ENCODE measurements at places on chromosomes 2 and 18. TPM values are rescaled to one million over a fixed set of nuclear protein-coding genes. Genes with fewer than 3 reads are reported as not detected.
A peak's percentile ranks its signal among the peaks of the same experiment; 100 is the strongest.

- no peak overlapping the region for H3K27ac ChIP-seq
- H3K27me3 ChIP-seq: no peaks in the 10 kb centered on the region
- no peak for DNase-seq
- no peaks in the 10 kb centered on the region for H3K4me1 ChIP-seq
- H3K36me3 ChIP-seq: no peaks in the 10 kb centered on the region
- no peak overlapping the region for H3K4me3 ChIP-seq
Observed at GRCh38 chr2:189829102-189829833, 45.0 kb downstream of the PMS1 start.

- peaks cover 15% of the 10 kb centered on the region for H3K4me1 ChIP-seq
- H3K27me3 ChIP-seq: peaks cover 1% of the 10 kb centered on the region
- no peak for DNase-seq
- no peak overlapping the region for H3K4me3 ChIP-seq
- H3K27ac ChIP-seq: no peak overlapping the region
- no peaks in the 10 kb centered on the region for H3K36me3 ChIP-seq
Observed at GRCh38 chr18:10060841-10061240, 147.0 kb downstream of the VAPA start.

GRCh38 chr18:31508781-31509180 is 10.8 kb downstream of the DSG2 start:
- DNase-seq: no peak
- no peak overlapping the region for H3K4me3 ChIP-seq
- H3K4me1 ChIP-seq: no peaks in the 10 kb centered on the region
- H3K27me3 ChIP-seq: no peaks in the 10 kb centered on the region

DNA sequence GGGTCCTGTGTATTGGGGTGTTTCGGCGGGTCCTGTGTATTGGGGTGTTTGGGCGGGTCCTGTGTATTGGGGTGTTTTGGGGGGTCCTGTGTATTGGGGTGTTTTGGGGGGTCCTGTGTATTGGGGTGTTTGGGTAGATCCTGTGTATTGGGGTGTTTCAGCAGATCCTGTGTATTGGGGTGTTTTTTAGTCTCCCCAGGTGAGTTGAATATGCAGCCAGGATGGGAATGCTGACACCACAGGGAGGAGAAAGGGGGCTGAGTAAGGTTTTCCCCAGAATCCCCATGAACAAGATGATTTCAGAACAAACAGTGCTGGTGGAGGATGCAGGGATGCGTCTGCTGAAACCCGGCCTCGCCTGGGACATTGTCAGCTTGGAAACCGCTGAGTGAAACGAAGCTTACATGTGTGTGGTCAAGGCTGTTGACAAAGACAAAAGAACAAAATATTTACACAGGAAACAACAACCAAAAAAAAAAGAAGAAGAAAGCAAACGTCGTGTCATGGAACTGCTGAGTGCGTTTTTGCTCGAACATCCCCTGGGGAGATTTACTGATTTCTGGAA is 88.5 kb upstream of the ODC1 start:
- DNase-seq: no peak
- H3K4me3 ChIP-seq: no peak overlapping the region
- H3K36me3 ChIP-seq: no peaks in the 10 kb centered on the region
- H3K27ac ChIP-seq: no peak overlapping the region
- H3K27me3 ChIP-seq: peaks cover 2% of the 10 kb centered on the region

DNA sequence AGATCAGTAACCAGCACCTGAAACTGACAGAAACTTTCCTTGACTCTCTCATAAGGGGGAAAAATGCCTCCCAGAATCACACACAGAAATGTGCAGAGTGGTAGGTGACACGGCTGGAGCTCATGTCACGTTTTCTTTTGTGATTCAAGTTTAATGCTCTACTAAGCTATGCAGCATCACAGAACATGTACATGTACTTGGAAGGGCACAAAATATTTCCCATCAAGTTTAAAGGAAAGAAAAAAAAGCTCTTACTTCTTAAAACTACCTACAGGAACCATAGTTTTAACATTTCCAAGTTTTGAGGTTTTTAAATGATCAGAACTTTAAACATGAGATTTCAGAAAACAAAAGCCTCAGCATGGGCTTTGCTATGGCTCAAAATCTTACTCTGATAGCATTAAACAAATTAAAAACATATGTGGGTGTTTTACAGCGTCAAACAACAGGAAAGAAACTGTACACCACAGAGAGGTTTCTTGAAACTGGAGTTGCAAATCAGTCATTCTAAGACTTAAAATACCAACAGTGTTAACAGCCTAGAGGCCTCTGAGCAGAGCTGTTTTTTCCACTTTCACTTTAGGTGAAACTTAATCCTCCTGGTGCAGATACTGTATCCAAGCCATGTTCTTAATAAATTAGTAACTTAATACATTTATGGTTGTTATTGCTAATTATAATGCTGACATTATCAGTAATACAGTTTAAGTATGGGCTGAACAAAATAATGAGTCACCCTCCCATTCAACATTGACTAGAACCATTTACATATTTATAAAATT is 30.1 kb downstream of the MBP start:
- H3K4me3 ChIP-seq: peak overlapping the region; percentile 84
- peak overlapping the region; percentile 96 for H3K27ac ChIP-seq
- peaks cover 53% of the 10 kb centered on the region for H3K4me1 ChIP-seq
- H3K36me3 ChIP-seq: peaks cover 7% of the 10 kb centered on the region
- no peak for DNase-seq

TGOLN2 gene
- polyA plus RNA-seq: 65.1 TPM

DNA sequence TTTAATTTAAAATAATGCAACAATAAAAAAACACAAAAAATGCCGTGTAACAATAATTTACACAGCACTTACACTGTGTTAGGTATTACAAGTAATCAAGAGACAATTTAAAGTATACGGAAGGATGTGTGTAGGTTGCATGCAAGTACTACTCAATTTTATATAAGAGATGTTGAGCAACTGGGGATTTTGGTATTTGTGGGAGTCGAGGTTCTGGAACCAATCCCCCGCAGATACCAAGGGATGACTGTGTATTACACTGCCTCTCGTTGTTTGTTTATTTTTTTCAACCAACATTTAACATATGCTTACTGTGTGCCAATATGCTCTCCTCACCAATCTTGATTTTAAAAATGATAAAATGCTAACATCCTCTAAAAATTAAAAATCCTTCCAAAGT is 24.8 kb downstream of the MAP3K2 start:
- no peak overlapping the region for H3K27ac ChIP-seq
- H3K27me3 ChIP-seq: no peaks in the 10 kb centered on the region
- DNase-seq: no peak
- H3K4me3 ChIP-seq: no peak overlapping the region

- no peak overlapping the region for H3K4me3 ChIP-seq
- no peaks in the 10 kb centered on the region for H3K36me3 ChIP-seq
- H3K27ac ChIP-seq: no peak overlapping the region
- no peaks in the 10 kb centered on the region for H3K27me3 ChIP-seq
- no peaks in the 10 kb centered on the region for H3K4me1 ChIP-seq
Observed at GRCh38 chr2:43000242-43001054, 208.1 kb upstream of the HAAO start.

GRCh38 chr2:215917953-215918620 is 95.3 kb downstream of the MREG start:
- no peak for DNase-seq
- H3K27me3 ChIP-seq: peaks cover 3% of the 10 kb centered on the region
- no peak overlapping the region for H3K27ac ChIP-seq
- H3K4me3 ChIP-seq: no peak overlapping the region
- peaks cover 2% of the 10 kb centered on the region for H3K4me1 ChIP-seq

DNA sequence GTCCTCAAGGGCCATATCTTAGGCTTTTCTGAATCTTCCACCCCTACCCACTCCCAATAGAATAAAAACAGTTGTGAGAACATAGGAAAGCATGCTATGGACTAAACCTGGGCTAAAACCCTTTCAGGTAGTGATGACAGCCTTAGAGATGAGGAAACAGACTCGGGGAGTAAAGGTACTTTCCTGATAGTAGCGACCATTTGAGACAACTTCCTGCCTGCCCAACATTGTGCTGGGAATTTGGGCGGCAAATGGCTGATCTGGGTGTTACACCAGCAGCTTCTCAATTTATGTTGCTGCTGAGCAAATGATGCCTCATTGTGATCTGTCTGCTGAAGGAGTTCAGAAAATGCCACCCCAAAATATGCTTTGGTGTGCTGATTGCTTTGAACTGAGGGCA is 66.6 kb downstream of the TMEM17 start:
- no peaks in the 10 kb centered on the region for H3K36me3 ChIP-seq
- no peaks in the 10 kb centered on the region for H3K27me3 ChIP-seq
- H3K27ac ChIP-seq: no peak overlapping the region
- no peak for DNase-seq
- H3K4me3 ChIP-seq: no peak overlapping the region
- H3K4me1 ChIP-seq: no peaks in the 10 kb centered on the region

- H3K36me3 ChIP-seq: no peaks in the 10 kb centered on the region
- DNase-seq: no peak
- no peak overlapping the region for H3K27ac ChIP-seq
Observed at GRCh38 chr2:98160554-98160953, 73.6 kb downstream of the VWA3B start.

GRCh38 chr2:108637304-108637669 is 82.0 kb upstream of the RANBP2 start:
- no peaks in the 10 kb centered on the region for H3K36me3 ChIP-seq
- H3K4me3 ChIP-seq: no peak overlapping the region
- no peak for DNase-seq
- peaks cover 13% of the 10 kb centered on the region for H3K4me1 ChIP-seq
- H3K27ac ChIP-seq: no peak overlapping the region

- no peaks in the 10 kb centered on the region for H3K36me3 ChIP-seq
- peaks cover 28% of the 10 kb centered on the region for H3K4me1 ChIP-seq
- H3K27me3 ChIP-seq: peaks cover 5% of the 10 kb centered on the region
- no peak overlapping the region for H3K4me3 ChIP-seq
- no peak for DNase-seq
Observed at GRCh38 chr2:9802576-9802993, 40.7 kb upstream of the TAF1B start.

DNA sequence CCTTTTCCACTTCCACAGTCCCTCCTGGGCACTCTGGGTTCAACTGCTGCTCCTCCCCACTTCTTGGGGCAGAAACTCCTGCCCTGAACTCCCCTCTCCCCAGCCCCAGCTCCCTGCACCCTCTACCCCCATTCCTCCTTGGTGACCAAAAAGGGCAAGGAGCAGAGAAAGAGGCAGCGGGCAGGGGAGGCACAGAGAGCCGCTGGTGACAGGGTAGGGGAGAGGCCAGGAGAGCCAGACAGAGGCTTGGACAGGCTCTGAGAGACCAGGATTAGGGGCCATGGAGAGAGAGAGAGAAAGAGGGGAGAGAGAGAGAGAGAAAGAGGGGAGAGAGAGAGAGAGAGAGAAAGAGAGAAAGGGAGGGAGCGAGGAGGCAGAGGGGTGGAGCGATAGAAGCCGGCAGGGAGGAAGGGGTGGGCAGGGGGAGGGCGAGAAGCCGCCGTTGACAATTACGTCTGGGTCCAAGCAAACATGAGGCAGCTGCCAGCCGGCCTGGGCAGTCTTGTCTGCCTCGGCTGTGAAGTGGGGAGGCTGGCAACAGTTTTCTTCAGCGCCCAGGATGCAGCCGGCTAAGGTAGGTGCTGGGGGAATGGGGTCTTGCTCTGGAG is at the start of gene KCNIP3:
KCNIP3 (plus strand) TSS at position 468 of the 608 bp plus-strand sequence; CDS start at position 560, 92 bp downstream.
- H3K36me3 ChIP-seq: peaks cover 5% of the 10 kb centered on the region
- H3K27me3 ChIP-seq: peaks cover 35% of the 10 kb centered on the region
- no peak for DNase-seq
- H3K27ac ChIP-seq: no peak within 1 kb of the TSS

DNA sequence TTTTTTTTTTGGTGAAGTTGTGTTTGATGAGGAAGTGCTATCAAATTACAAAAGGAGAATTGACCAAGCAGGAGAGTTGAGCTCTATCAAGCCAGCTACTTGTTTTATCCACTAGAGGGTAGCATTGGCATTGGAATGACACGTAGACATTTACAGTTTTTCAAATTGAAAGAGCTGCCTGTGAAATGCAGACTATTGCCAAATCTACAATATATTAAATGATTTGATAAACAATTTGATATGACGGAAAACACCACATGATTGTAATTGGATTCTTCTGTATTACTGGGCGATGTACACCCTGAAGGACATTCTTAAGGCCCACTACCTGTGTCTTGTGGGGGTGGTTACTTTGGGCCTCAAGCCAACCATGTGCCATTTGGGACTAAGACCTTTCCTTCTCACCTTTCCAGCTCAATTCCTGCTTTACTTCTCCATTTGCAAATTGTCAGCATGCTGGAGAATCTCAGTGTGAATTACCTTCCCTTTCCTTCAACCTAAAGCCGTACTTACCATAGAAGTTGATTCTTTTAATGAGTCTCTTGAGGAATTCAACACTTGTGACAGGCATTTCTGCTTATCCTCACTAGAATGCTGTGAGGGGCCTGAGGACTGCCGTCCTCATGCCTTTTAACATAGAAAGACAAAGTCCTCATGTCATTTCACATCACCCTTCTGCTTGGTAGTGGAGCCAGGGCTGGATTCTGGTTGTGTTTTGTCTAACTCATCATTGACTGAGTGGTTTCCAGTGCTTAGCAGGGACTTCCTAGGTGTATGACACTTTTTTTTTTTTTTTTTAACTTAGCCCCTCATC is 134.8 kb upstream of the THUMPD2 start:
- peak; percentile 43 for DNase-seq
- H3K4me1 ChIP-seq: no peaks in the 10 kb centered on the region
- H3K36me3 ChIP-seq: no peaks in the 10 kb centered on the region
- peaks cover 16% of the 10 kb centered on the region for H3K27me3 ChIP-seq

LCT gene
- not detected for polyA plus RNA-seq

DNA sequence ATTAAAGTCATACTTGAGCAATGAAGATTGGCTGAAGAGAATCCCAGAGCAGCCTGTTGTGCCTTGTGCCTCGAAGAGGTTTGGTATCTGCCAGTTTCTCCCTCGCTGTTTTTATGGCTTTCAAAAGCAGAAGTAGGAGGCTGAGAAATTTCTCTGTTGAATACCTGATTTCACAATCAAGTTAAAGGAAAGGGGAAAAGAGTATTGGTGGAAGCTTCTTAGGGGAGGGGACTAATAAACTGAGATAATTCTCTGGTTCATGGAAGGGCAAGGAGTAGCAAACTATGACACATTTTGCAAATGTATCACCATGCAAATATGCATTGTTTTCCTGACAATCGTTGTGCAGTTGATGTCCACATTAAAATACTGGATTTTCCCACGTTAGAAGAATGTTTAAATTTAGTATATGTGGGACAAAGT is at the start of gene IL1B:
IL1B (minus strand) TSS at position 85 of the 423 bp plus-strand sequence. CDS start 550 bp downstream, outside the sequence.
- H3K27ac ChIP-seq: no peak within 1 kb of the TSS
- H3K4me1 ChIP-seq: peaks cover 35% of the 10 kb centered on the region
- no peaks in the 10 kb centered on the region for H3K36me3 ChIP-seq
- DNase-seq: no peak
- H3K4me3 ChIP-seq: no peak within 1 kb of the TSS
- H3K27me3 ChIP-seq: peaks cover 25% of the 10 kb centered on the region

DNA sequence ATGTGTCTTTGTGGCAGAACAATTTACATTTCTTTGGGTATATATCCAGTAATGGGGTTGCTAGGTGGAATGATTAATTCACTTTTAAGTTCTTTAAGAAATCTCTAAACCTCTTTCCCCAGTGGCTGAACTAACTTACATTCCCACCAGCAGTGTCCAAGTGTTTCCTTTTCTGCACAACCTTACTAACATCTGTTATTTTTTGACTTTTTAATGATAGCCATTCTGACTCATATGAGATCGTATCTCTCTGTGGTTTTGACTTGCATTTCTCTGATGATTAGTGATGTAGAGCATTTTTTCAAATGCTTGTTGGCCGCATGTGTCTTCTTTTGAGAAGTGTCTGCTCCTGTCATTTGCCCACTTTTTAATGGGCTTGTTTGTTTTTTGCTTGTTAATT is 43.1 kb upstream of the PTH2R start:
- peaks cover 10% of the 10 kb centered on the region for H3K4me1 ChIP-seq
- H3K27ac ChIP-seq: no peak overlapping the region
- H3K27me3 ChIP-seq: no peaks in the 10 kb centered on the region
- DNase-seq: no peak
- H3K4me3 ChIP-seq: no peak overlapping the region

All from naive thymus-derived CD8-positive, alpha-beta T cell (primary cell).